Placental pericyte (primary cell): ENCODE measurements at places on chromosomes 11 and 22. TPM values are rescaled to one million over a fixed set of nuclear protein-coding genes. Genes with fewer than 3 reads are reported as not detected.

Gene SLC7A4
- 0.14 and 3.1 TPM in 2 replicates for total RNA-seq

Gene MICALL1
- total RNA-seq, result 58.3 and 60.8 TPM in 2 replicates

Gene UBQLN3
- under 0.01 TPM in 1 of 2 replicates, not detected in the other for total RNA-seq

Gene MIOX
- total RNA-seq, result 0.14 TPM in 1 of 2 replicates, not detected in the other

Gene CCDC188
- total RNA-seq, result 0.14 TPM in 1 of 2 replicates, not detected in the other

Gene SLC5A12
- total RNA-seq, result 1.1 and 4.2 TPM in 2 replicates

Gene RFPL1
- total RNA-seq, result not detected in 2 replicates

Gene PHETA2
- 14.0 and 17.0 TPM in 2 replicates for total RNA-seq

Gene OR51A4
- not detected in 2 replicates for total RNA-seq

Gene C11orf21
- total RNA-seq, result not detected in 2 replicates

Gene BCO2
- total RNA-seq, result 1.0 and 34.1 TPM in 2 replicates

Gene PKDREJ
- total RNA-seq, result not detected in 2 replicates

Gene PARVG
- total RNA-seq, result not detected in 2 replicates

Gene B3GAT1
- total RNA-seq, result not detected in 2 replicates

Gene PARVB
- total RNA-seq, result 54.9 and 67.6 TPM in 2 replicates

Gene USH1C
- total RNA-seq, result not detected in 2 replicates

Gene OR52A1
- total RNA-seq, result not detected in 2 replicates

Gene UBQLNL
- 0.14 and 0.44 TPM in 2 replicates for total RNA-seq

Gene CCDC88B
- 0.66 and 1.4 TPM in 2 replicates for total RNA-seq

Gene FGF4
- not detected in 2 replicates for total RNA-seq

Gene DMC1
- 0.88 and 4.3 TPM in 2 replicates for total RNA-seq

Gene GLYATL1
- not detected in 2 replicates for total RNA-seq

Gene SLC17A6
- total RNA-seq, result not detected in 2 replicates

Gene OR52I2
- not detected in 2 replicates for total RNA-seq

Gene PRR33
- total RNA-seq, result not detected in 2 replicates

Gene PMM1
- 25.8 and 35.2 TPM in 2 replicates for total RNA-seq

Gene P2RX3
- not detected in 2 replicates for total RNA-seq

Gene SCT
- total RNA-seq, result not detected in 2 replicates

Gene HEPHL1
- total RNA-seq, result 4.4 TPM in 1 of 2 replicates, not detected in the other

Gene WBP2NL
- 0.14 and 0.22 TPM in 2 replicates for total RNA-seq

Gene RAPSN
- total RNA-seq, result 0.14 and 0.44 TPM in 2 replicates

Gene C1QTNF5
- total RNA-seq, result 0.86 and 6.8 TPM in 2 replicates

Gene TLCD5
- 6.6 and 16.0 TPM in 2 replicates for total RNA-seq

Gene HIPK3
- total RNA-seq, result 125 and 128 TPM in 2 replicates

Gene ASCL2
- total RNA-seq, result 0.22 TPM in 1 of 2 replicates, not detected in the other

Gene SUSD2
- total RNA-seq, result 0.44 and 17.2 TPM in 2 replicates

Gene CD3E
- not detected in 2 replicates for total RNA-seq

Gene AGBL2
- total RNA-seq, result 0.43 and 4.4 TPM in 2 replicates

Gene LINC01488
- total RNA-seq, result not detected in 2 replicates

Gene FAM111B
- total RNA-seq, result under 0.01 and 11.5 TPM in 2 replicates
